ENCODE measurements at places on chromosomes 12 and 14.
A peak's percentile ranks its signal among the peaks of the same experiment; 100 is the strongest.

- DNase-seq, result peak; percentile 50
Measured at GRCh38 chr12:12376646-12377448, 20.0 kb downstream of the BORCS5 start.

DNA sequence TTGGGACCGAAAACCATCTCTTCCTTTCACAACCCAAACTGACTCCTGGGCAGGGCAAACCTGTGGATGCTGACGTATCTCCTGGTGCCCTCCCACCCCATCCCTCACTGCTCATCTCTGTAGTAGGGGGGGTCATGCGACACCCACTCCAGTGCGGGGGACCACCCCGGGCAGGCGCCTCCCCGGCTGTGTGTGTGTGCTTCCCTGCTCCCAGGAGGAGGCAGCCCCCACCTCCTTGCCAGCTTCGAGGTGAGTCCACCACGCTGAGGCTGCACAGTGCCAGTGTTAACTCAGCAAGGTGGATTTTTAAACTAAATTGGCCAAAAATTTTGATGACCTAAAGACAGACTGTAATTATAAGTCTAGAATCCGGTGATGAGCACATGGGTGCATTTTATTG is 46.2 kb upstream of the BEGAIN start:
- DNase-seq, result no peak

GRCh38 chr12:19916196-19916753 is 452.1 kb upstream of the PDE3A start:
- DNase-seq, result no peak

DNA sequence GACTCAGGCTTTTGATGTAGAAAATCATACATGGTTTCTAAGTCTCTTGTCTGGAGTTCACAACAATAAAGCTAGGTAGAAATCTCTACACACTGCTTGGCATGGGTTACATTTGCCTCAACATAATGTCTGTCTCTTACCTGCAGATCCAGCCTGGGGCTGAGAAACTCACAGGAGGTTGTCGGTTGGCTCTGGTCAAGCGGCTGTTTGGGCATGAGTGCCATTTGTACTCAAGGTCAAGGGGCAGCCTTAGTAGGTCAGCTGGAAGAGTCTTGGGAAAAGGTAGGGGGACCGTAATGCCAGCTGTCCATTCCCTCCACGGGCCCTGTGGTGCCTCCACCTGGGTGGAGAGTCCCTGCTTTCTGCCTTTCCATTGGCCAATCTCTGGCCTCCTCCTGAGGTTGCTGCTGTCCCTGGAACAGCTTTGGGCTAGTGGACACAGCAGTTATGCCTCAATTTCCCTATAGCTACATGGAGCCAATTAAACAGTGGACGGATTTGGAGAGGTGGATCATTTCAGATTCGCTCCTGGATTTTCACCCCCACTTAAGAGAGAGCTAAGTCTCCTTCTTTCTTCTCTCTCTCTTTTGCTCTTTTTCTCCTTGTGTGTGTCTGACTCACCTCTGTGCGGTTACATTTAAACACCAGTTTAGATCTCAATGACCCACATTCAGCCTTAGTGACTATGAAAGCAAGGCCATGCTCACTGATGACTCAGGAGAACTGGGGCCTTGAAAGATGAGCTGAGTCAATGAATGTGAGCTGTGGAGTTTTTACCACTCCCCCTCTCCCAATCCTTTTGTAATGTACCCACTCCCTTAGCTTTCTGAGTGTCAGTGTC is 132.8 kb upstream of the HIF1A start:
- no peak for DNase-seq

- DNase-seq, result no peak
Measured at GRCh38 chr14:100409003-100409360, 85.8 kb downstream of the SLC25A47 start.

GRCh38 chr12:54489857-54490256 is 7.7 kb upstream of the NCKAP1L start:
- DNase-seq, result no peak

- DNase-seq, result no peak
Measured at GRCh38 chr14:100629696-100630095, 42.5 kb upstream of the BEGAIN start.

DNA sequence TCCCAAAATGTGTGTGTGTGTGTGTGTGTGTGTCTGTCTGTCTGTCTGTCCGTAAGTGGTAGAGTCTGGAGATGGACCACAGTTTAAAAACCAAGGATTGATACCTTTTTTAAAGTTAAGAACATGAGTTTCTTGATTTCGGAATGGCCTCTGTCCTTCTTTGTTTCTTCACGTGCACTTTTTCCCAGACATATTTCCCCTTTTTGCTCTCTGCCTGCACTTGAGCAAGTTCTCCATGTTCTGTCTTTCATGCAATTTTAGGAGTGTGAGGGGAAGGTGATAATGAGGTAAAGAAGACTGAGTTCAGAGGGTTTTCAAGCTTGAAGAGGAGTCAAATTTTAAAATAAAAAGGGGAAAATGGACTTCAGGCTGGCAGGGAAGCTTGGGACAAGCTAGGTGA is 12.7 kb downstream of the OLR1 start:
- no peak for DNase-seq

- no peak for DNase-seq
Measured at GRCh38 chr12:1688086-1688710, 2.7 kb upstream of the ADIPOR2 start.

GRCh38 chr14:76235628-76236027 is 83.9 kb downstream of the GPATCH2L start:
- no peak for DNase-seq

GRCh38 chr14:75143761-75144527 is 17.1 kb upstream of the NEK9 start:
- DNase-seq, result no peak

DNA sequence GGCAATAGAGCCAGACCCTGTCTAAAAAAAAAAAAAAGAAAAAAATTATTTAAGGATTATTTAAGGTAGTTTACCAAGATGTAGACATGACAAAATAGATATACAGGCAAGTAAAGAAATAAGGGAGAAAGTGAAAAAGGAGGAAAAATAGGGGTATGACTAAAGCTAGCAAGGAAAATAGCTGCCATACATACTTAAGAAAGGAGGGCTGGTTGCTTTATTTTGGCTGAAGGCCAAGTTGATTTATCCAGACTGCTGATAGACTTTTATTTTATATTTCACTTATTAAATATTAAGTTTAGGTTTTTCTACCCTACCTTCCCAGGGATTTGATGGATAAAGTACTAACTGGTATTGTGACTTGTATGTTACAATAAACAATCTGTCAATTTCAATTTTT is 8.3 kb upstream of the AEBP2 start:
- no peak for DNase-seq

- no peak for DNase-seq
Measured at GRCh38 chr14:102891556-102891955, 30.9 kb upstream of the AMN start.

GRCh38 chr12:41277946-41278267 is 89.8 kb downstream of the PDZRN4 start:
- DNase-seq, result no peak

GRCh38 chr12:131368668-131369071 is 342.2 kb upstream of the SFSWAP start:
- no peak for DNase-seq

GRCh38 chr12:70733385-70733784 is 96.2 kb upstream of the PTPRB start:
- peak; percentile 56 for DNase-seq

GRCh38 chr14:26128931-26129671 is 468.7 kb downstream of the NOVA1 start:
- DNase-seq, result no peak

DNA sequence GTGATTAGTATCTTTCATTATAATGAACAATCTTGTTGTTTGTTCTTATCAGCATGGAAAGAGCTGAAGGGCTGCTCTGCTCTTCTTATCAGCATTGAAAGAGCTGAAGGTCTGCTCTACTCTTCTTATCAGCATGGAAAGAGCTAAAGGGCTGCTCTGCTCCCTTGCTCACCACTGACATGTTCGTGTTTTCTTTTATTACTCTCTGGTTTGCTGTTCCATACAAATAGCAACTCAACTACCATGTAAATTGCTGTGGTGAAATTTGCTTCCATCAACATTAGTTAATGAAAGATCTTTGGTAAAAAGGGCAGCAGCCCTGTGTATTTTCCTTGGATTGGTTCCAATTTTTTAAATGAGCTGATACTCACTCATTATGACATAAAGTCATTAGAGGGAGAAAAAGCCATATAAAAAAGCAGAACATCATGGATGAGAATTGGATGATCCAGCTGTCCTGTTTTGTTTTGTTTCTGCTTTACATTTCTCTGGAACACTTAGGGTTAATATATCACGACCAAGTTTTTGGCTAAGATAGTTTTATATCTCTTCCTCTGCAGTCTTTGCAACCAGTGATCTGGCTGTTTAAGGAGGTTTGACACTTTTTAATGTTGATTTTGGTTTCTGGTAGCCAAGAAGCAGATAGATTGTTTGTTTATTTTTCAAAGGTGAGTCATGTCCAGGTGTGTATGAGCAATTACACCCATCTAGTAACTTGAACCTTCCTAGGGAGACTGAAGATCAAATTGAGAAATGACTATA is 356.6 kb downstream of the CEP128 start:
- DNase-seq, result no peak

DNA sequence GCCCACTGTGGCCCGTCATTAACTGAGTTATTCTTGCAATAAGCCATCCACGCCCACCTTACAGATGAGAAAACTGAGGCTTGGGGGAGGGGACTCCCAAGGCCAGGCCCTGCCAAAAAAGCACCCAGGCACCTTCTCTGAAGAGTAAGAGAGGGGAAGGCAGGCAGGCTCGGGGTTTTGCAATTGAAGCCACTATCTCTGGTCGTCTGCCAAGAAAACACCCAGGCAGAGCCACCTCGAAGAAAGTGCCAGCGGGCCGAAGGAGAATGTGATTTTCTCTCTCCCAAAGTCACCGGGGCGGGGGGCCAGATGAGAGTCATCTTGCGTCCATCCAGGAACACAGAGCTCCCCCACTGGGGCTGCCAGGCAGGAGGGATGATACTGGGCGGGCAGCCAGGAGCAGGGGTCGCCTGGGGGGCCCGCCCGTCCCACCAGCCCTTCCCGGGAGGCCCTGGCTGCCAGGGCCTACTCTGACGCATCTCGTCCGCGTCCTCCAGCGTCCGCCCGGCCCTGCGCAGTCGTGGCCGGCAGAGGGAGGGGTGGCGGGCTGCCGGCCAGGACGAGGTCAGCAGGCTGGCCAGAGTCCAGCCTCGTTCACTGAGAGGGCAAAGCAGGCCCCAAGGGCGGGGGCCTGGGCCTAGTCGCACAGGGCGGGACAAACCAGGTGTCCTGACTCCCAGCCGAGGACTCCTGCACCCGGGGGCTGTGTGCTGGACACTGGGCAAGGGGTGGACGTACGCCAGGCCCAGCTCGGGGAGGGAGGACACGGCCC is 74.3 kb downstream of the RFLNA start:
- DNase-seq, result no peak
